ENCODE measurements at places on chromosomes 11 and 22.

GRCh38 chr11:33182246-33182878 is 21.1 kb upstream of the CSTF3 start:
- no peak for DNase-seq

DNA sequence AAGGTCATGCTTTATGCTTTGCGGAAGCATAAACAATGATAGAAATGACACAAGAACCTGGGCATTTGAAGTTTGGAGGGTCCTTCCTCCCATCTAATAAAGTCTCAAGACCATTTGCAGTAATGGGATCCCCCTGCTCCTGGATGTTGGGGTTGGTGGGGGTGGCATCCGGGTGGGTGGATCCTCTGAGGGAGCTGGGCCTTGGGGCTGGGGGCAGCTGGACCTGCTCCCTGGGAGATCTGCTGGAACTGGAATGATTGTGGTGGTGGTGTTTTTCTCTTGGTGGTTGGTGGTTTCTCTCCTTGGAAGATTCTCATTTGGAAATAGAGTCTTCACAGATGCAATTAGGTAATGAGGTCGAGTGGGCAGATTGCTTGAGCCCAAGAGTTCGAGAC is 2.2 kb upstream of the NAP1L4 start:
- no peak for DNase-seq

GRCh38 chr11:58774164-58774593 is 42.4 kb upstream of the GLYAT start:
- DNase-seq, result no peak

DNA sequence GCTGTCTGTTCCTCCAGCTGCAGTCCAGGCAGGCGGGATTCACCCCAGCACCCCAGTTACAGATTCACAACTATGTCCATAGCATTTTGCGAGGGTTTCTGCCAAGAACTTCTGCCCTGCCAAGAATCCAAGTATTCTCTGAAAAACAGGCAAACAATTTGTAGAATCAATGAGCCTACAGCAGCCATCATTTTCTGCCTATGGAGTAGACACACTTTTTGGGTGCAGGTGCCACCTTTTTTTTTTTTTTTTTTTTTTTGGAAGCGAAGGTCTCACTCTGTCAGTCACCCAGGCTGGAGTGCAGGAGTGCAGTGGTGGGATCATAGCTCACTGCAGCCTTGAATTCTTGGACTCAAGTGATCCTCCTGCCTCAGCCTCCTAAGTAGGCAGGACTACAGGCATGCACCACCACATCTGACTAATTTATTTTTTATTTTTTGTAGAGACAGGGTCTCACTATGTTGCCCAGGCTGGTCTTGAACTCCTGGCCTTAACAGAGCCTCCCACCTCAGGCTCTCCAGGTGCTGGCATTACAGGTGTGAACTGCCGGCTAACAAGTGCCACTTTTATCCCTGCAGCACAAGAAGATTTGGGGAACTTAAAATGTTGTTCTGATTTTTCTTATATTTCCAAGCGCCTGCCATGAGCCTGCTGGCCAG is 195.1 kb downstream of the SNX19 start:
- no peak for DNase-seq

GRCh38 chr22:49600468-49600867 is 227.2 kb downstream of the BRD1 start:
- no peak for DNase-seq

DNA sequence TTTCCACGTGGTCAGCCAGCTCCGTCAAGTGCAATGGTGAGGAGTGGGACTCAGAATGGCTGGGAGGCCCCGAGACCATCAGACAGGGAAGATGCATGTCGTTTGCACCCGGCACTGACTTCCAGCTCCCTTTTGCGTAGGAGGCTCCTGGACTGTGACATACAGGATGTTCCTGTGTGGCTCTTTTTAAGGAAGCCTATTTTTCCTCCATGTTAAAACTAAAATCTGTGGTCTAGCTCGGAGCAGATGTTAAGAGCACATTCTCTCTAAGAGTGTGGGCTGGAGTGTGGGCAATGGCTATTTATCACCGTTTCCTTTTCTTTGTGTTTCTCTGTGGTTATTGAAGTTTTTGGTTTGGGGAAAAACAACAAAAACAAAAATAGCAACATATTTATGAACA is 40.9 kb upstream of the AMPD3 start:
- no peak for DNase-seq

DNA sequence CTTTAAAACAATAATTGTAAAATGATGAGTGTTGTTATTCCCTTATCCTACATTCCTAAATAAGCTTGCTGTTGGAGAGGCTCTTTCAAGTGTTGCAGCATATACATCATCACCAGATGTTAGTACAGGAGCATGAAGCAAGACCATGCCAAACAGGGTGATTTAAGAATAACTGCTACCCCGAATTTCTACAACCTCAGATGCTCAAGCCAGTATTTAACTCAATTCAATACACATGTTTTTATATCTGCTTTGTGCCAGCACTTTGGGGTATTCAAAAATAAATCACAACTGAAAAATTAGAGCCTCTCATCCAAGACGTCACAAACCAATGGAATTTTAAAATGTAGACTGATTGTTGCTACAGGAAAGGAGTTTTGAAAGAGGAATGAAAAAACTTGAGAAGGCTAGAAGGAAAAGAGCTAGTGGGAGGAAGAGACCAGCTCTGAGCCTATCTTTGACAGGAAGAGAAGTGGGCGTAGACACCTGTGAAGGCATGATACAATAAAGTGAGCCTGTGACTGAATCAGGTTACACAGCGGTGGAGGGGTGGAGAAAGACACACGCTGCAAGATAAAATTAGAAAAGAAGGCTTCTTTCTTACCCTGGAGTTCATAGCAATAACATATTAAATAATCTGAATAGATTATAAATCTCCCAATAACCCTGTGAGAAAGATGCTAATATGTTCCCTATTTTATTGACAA is 95.8 kb downstream of the DLG2 start:
- DNase-seq, result no peak

- DNase-seq, result no peak
These were observed 149.8 kb downstream of the TTC17 start for GRCh38 chr11:43508511-43508918.

DNA sequence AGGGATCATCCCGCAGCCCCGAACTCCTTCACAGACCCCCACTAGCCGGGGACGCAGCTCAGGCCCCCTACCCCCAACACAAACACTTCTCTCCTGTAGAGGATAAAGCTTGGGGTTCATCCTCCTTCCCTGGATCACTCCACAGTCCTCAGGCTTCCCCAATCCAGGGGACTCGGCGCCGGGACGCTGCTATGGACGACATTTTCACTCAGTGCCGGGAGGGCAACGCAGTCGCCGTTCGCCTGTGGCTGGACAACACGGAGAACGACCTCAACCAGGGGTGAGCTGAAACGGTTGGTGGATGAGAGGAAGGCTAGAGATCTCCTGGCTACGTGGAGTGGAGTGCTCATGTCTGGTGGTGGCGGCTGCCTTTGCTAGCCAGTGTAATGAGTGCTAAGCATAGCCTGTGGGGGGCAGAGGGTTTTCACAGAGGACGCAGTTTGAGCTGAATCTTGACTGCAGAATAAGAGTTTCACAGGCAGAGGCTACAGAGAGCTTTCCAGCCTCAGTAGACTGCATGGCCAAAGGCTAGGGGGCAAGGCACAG is 580 bp downstream of the ILK start:
- peak; percentile 28 for DNase-seq

- DNase-seq, result no peak
These were observed 8.3 kb downstream of the NDUFV1 start for GRCh38 chr11:67614730-67615714.

GRCh38 chr11:19723572-19724342 is 11.1 kb downstream of the NAV2 start:
- DNase-seq, result peak; percentile 23

DNA sequence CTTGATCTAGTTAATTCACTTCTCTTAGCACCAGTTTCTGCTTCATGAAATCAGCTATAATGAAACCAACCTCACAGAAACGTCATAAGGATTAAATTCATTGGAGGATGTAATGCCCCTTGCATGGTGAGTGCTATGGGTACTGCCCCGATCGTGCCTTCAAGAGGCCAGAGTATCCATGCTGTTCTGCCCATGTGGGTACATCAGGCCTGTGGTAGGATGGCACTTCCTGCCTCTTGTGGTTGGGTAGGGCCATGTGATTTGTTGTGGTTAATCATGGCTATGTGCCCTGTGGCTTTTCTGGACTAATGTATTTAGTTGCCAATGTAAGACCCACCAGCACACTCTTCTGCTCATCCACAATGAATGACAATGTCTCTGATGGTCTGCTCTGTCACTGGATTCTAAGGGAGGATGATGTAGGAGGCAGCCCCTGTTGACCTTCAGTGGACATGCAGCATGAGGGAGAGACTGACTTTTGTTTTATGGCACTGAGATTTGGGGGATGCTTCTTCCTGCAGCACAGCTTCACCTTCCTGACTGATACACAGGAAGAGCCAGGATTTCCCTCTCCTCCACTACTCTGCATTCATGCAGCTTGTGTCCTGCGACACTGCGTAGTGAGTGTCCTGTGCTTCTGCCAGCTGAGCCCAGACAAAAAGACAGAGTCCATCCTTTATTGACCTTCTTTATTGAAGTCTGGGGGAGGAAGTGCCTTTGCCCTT is 66.2 kb downstream of the DHCR7 start:
- DNase-seq, result no peak

Measured in T-helper 9 cell (primary cell).